ENCODE measurements at places on chromosomes 4 and X.

GRCh38 chrX:114710571-114710970 is 126.7 kb downstream of the HTR2C start:
- no peak for DNase-seq

DNA sequence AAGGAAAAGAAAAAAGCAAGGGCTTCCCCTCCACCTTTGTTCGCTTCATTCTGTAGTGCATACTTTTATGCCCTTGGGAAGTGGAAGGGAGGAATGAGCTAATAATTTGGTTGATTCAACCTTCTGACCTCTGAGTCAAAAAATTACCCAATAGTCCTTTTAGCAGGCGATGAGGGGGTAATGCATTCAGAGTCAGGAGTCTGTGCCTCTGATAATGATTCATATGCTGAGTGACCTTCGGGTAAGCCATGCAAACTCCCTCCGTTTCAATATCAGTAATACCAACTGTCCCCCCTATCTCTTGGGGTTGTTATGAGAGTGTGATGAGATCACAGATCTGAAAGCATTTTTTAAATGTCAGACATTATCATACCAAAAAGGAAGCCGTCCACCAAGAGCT is 41.6 kb upstream of the ACSL4 start:
- no peak for DNase-seq

- no peak for DNase-seq
These were observed 169.8 kb downstream of the SCFD2 start for GRCh38 chr4:53195815-53196661.

- no peak for DNase-seq
These were observed 468 bp downstream of the ZMYM3 start for GRCh38 chrX:71253253-71254091.

GRCh38 chrX:8067754-8068462 is 103.2 kb downstream of the VCX2 start:
- DNase-seq = no peak

- no peak for DNase-seq
These were observed 29.1 kb upstream of the PRSS12 start for GRCh38 chr4:118381902-118382301.

- DNase-seq = no peak
These were observed 81.5 kb upstream of the BCOR start for GRCh38 chrX:40179283-40179682.

GRCh38 chrX:122813876-122814275 is 370.2 kb upstream of the GRIA3 start:
- no peak for DNase-seq

DNA sequence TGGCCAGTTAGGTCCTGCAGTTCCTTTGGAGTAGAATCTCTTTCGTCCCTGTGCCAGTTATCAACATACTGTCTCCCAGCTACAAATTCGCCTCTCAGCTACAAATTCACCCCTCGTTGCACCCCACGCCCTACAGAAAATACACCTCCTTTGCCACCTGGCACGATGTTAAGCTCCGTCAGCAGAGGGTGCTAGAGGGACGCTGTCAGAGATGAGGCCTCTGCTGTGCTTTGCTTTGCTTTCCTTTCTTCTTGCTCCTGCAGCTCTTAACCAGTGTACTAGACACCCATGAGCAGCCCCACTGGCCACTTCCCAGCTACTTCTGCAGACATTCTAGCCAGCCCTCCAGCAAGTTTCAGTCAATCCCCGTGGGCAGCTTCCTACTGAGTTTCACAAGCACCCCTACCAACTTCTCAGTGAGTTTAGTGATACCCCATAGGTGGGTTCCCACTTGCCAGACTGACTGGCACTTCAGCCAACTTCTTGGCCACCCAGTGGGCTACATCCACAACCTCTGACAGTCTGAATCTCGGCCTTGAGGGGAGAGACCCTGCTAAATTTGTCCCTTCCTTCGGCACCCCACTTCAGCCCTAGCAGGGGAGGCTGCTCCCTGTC is 21.8 kb downstream of the HAUS3 start:
- DNase-seq = peak; percentile 61

DNA sequence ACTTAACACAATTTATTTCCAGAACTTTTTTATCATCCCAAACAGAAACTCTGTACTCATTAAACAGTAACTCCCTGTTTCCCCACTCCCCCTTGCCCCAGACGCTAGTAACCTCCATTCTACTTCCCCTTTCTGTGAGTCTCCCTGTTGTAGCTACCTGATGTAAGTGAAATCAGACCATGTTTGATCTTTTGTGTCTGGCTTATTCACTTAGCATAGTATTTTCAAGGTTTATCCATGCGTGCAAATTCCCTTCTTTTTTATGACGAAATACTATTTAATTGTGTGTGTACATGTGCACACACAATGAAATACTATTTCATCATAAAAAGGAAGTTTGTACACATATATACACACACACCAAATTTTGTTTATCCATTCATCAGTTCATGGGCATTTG is 5.2 kb downstream of the PKD2 start:
- DNase-seq = no peak

GRCh38 chr4:12949719-12950490 is 534.2 kb downstream of the RAB28 start:
- no peak for DNase-seq

- DNase-seq = no peak
These were observed 9.6 kb upstream of the YTHDC1 start for GRCh38 chr4:68359508-68359907.

- no peak for DNase-seq
These were observed 59.8 kb upstream of the GPM6B start for GRCh38 chrX:13876652-13877051.

GRCh38 chr4:162352580-162353107 is 188.8 kb upstream of the FSTL5 start:
- no peak for DNase-seq

GRCh38 chr4:101008503-101008902 is 338.8 kb downstream of the PPP3CA start:
- no peak for DNase-seq

DNA sequence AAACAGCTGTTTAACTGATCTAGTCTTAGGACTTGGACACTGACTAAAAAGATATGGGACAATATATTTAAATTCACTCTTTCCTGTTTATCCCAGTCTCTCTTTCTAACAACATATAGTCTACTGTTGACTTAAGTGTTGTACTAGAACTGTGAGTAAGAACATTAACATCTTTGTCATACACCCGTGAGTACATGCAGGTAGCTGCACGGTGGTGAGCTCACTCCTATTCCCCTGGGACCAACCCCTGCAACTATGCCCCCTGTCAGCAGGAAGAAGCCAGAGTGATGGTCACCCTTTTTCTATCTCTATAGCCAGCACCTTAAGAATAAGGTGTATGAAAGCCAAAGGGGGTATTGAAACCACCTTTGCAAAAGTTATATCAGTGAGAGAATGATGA is 17.6 kb downstream of the TBL1X start:
- DNase-seq = no peak

DNA sequence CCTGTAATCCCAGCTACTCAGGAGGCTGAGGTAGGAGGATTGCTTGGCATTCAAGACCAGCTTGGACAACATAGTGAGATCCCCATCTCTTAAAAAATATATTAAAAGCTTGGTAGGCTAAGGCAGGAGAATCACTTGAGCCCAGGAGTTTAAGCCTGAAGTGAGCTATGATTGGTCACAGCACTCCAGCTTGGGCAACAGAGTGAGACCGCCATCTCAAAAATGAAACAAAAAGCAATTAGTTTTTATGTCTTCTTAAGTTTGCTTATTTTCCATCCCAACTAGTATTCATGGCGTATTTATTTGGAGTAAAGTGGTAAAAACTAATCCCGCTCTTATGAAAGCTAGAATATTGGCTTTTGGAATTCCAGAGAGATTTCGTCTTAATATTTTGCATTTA is 25.4 kb upstream of the PDE5A start:
- no peak for DNase-seq

DNA sequence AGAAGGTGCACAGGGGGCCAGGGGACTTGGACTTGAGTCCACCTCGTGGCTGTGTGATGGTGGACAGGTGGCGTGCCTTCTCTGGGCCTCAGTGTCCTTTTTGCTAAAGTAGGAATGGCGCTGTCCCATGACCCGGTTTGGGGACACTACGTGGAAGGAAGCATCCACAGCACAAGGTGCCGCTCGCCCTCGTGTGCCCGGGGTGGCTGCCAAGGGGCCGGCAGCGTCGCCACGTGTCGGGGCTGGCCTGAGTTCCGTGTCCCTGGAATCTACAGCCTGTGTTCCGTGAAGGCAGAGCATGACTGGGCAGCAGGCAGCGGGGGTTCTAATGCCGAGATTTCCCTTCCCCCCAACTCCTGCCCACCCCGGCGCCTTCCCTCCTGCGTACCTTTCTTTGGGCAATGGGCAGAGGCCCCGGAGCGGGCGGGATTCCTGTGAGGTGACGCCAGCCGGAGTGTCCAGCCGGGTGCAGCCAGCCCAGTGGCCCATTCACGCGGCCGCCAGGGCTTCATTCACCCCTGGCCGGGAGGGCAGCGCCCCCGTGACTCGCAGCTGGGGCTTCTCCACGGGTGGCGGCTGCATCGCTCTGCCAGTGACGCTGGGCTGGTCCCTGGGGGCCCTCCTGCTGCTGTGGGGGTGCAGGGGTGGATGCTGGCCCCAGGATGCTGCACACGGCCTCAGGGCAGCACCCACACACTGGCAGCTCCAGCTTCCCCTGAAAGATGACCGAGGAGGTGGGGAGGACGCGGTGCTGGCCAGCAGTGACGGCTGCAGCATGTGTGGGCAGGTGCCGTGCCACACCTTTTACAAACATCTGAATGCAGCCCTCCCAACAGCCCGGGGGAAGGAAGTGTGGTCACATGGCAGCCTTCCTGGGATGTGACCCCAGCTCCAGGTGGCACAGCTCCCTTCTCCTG is 21.2 kb downstream of the DOK7 start:
- no peak for DNase-seq
